ENCODE measurements at places on chromosomes 16 and 17. TPM values are rescaled to one million over a fixed set of nuclear protein-coding genes. Genes with fewer than 3 reads are reported as not detected.

MYL11 gene
- polyA plus RNA-seq = 22.2 TPM

NKIRAS2 gene
- polyA plus RNA-seq = 33.6 TPM

PHKG2 gene
- 91.0 TPM for polyA plus RNA-seq

- peak; percentile 44 for DNase-seq
- H3K27ac ChIP-seq = no peak overlapping the region
- no peak overlapping the region for H3K4me3 ChIP-seq
- H3K27me3 ChIP-seq = peaks cover 8% of the 10 kb centered on the region
- no peaks in the 10 kb centered on the region for H3K4me1 ChIP-seq
- H3K36me3 ChIP-seq = no peaks in the 10 kb centered on the region
Measured at GRCh38 chr17:41579484-41580243, 7.0 kb downstream of the KRT14 start.

ZNF750 gene
- not detected for polyA plus RNA-seq

GRCh38 chr16:466651-467050 is 41.2 kb downstream of the RAB11FIP3 start:
- peaks cover 7% of the 10 kb centered on the region for H3K27me3 ChIP-seq
- no peak overlapping the region for H3K4me3 ChIP-seq
- H3K4me1 ChIP-seq = peaks cover 6% of the 10 kb centered on the region
- DNase-seq = no peak
- peaks cover 5% of the 10 kb centered on the region for H3K36me3 ChIP-seq

ATMIN gene
- polyA plus RNA-seq = 51.0 TPM

DNA sequence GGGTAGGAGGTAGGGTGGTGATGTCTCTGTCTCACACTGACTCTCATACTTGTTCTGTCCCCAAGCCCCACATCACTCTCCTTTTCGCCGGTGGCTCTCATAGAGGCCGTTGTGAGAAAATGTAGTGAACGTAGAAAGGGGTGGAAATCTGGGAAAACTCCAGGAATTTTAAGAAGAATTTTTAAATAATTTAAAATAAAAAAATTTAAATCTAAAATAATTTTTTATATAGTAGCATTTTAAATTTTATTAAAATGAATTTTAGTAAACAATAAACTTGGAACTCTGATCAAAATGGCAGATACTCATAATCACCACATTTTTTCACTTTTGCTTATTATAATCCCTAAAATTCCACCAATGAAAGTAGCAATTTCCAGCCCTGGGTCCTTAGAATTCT is 473.6 kb upstream of the ZFHX3 start:
- H3K36me3 ChIP-seq = no peaks in the 10 kb centered on the region
- H3K4me1 ChIP-seq = no peaks in the 10 kb centered on the region
- H3K4me3 ChIP-seq = no peak overlapping the region
- peaks cover 3% of the 10 kb centered on the region for H3K27me3 ChIP-seq
- DNase-seq = no peak
- no peak overlapping the region for H3K27ac ChIP-seq

- H3K27me3 ChIP-seq = peaks cover 17% of the 10 kb centered on the region
- H3K36me3 ChIP-seq = no peaks in the 10 kb centered on the region
- peak overlapping the region; percentile 86 for H3K27ac ChIP-seq
- H3K4me3 ChIP-seq = peak overlapping the region; percentile 38
- peaks cover 56% of the 10 kb centered on the region for H3K4me1 ChIP-seq
Measured at GRCh38 chr17:3914312-3914670, 2.0 kb downstream of the P2RX1 start.

DNA sequence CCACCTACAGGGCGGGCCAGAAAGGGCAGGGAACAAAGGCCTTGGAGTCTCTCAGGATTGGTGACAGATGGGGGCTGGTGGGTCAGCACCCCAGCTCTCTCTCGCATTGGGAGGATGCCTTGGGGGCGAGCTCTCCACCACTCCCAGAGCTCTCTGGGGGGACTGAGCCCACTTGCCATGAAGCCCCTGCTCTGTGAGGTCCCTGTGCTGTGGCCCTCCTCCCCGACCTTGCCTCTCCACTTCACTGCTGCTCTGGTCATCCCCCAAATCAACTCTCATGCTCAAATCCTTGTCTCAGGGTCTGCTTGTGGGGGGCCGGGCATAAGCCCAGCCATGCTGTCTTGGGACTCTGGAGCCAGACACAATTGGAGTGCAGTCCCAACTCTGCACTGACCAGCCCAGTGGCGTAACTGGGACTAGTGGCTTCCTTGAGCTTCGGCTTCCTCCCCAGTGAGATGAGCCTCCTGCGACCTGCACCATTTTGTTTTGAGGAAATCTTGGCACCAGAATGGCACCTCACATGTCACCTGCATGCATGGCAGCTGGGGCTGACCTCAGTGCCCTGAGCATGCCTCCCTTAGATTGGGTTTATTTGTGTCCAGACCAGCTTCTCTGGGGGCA is 184.5 kb downstream of the IRF8 start:
- H3K4me1 ChIP-seq = no peaks in the 10 kb centered on the region
- no peak for DNase-seq
- H3K4me3 ChIP-seq = no peak overlapping the region
- H3K36me3 ChIP-seq = no peaks in the 10 kb centered on the region

DNA sequence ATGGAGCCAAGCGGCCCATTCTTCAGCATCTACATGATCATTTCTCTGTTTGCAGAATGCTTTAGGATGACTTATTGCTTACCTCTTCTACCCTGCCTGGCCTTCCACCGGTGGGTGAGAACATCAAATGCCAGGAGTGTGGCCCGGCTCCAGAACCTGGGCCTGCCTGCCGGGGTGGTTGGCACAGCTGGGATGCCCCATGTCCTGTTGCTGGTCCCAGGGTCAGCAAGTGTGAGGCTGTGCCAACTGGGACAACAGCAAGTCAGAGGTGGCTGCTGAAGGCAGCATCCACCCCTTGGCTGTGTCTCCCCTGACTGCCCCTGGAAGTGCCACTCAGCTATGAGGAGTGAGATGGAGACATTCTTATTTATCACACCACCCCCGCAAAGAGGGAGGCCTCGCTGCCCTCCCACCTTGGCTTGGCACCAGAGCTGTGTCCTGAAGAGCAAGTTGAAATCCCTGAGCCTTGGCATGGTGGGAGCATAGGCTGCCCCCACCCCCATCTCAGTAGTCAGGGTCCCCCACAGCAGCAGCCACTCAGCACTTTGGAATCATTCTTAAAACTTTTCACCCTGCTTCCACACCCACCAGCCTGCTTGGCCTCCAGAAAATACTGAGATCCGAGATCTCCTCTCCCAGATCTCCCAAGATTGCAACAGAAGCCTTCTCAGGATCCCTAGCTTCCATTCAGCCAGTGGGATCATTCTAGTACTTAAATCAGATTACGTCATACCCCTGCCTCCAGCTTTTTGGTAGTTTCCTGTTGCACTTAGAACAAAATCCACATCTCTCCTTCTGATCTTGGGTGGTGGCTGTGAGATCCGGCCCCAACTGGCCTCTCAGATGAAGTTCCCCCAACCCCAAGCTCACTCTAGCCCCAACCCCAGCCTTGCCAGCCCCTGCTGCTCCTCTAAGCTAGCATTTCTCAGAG is 127.5 kb downstream of the SOCS1 start:
- peaks cover 15% of the 10 kb centered on the region for H3K36me3 ChIP-seq
- peak overlapping the region; percentile 92 for H3K27ac ChIP-seq
- H3K27me3 ChIP-seq = no peaks in the 10 kb centered on the region
- peak overlapping the region; percentile 32 for H3K4me3 ChIP-seq
- peaks cover 25% of the 10 kb centered on the region for H3K4me1 ChIP-seq

TUBG1 gene
- polyA plus RNA-seq = 6.0 TPM

- H3K4me1 ChIP-seq = peaks cover 10% of the 10 kb centered on the region
- H3K4me3 ChIP-seq = no peak overlapping the region
- no peak for DNase-seq
Measured at GRCh38 chr17:48990882-48991357, 6.3 kb upstream of the IGF2BP1 start.

APOBR gene
- 2.6 TPM for polyA plus RNA-seq

- DNase-seq = no peak
- no peak overlapping the region for H3K4me3 ChIP-seq
- H3K27me3 ChIP-seq = peaks cover 2% of the 10 kb centered on the region
- H3K36me3 ChIP-seq = no peaks in the 10 kb centered on the region
- H3K27ac ChIP-seq = no peak overlapping the region
- no peaks in the 10 kb centered on the region for H3K4me1 ChIP-seq
Measured at GRCh38 chr16:85203462-85203813, 91.2 kb upstream of the CIBAR2 start.

DNA sequence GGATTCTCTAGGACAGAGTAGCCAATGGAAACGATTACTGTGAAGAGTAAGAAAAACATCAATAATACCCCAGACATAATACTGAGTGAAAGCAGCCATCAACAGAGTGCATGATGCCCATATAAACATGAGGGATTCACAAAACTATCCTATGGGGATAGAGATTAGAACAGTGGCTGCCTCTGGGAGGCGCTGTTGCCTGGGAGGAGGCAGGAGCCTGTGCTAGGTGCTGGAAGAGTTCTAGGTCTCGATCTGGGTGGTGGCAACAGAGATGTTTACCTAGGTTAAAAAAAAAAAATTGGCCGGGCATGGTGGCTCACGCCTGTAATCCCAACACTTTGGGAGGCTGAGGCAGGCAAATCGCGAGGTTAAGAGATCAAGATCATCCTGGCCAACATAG is 7.9 kb downstream of the FA2H start:
- peaks cover 11% of the 10 kb centered on the region for H3K27me3 ChIP-seq
- no peaks in the 10 kb centered on the region for H3K4me1 ChIP-seq
- H3K4me3 ChIP-seq = no peak overlapping the region
- no peaks in the 10 kb centered on the region for H3K36me3 ChIP-seq

DNA sequence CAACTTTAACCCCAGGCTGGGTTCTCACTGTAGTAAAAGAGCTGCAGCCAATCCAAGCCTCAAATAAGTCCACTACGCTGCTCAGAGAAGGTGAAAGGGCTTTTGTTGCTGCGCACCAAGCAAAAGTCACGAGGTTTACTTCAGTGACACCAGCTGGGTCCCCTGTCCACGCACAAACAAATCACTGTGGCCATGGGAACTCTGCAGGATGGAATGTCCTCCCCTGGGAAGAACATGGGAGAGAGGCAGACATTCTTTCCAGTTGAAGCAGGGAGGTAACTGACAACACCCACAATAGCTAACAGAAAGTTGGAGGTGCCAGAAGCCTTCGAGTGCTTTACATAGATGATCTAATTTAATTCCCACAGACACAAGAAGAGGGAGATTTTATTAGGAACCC is 181.9 kb downstream of the PMP22 start:
- no peaks in the 10 kb centered on the region for H3K4me1 ChIP-seq
- no peak overlapping the region for H3K27ac ChIP-seq
- H3K4me3 ChIP-seq = no peak overlapping the region
- no peaks in the 10 kb centered on the region for H3K27me3 ChIP-seq

GRCh38 chr17:66373944-66374817 is 71.8 kb downstream of the PRKCA start:
- H3K36me3 ChIP-seq = no peaks in the 10 kb centered on the region
- no peaks in the 10 kb centered on the region for H3K27me3 ChIP-seq
- peak; percentile 61 for DNase-seq

PRDM7 gene
- not detected for polyA plus RNA-seq

DNA sequence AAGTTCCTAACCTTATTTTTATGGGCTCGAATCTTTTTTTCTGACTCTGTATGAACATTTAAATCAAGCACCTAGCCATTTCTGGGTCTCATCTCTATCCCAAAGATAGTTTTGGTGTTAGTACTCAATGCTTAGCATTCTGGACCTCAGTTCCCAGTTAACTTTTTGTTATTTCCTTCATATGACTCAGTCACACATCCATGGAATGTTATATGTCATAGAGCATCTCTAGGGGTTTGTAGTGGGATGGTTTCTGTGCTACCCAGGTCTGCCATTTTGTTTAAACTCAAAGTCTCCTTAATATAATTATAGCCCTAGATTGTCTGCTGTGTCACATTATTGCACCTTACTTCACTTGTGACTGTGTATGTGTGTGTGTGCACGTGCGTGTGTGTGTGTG is 90.1 kb downstream of the EFCAB13 start:
- H3K27ac ChIP-seq = no peak overlapping the region
- H3K4me1 ChIP-seq = no peaks in the 10 kb centered on the region
- DNase-seq = no peak
- H3K27me3 ChIP-seq = no peaks in the 10 kb centered on the region
- H3K36me3 ChIP-seq = no peaks in the 10 kb centered on the region
- H3K4me3 ChIP-seq = no peak overlapping the region

GRCh38 chr17:4097165-4097960 is 45.5 kb downstream of the ZZEF1 start:
- peaks cover 39% of the 10 kb centered on the region for H3K36me3 ChIP-seq
- H3K27ac ChIP-seq = no peak overlapping the region
- H3K4me3 ChIP-seq = no peak overlapping the region
- no peaks in the 10 kb centered on the region for H3K27me3 ChIP-seq

GRCh38 chr16:56339431-56340195 is 85.7 kb downstream of the AMFR start:
- no peak for DNase-seq
- H3K27me3 ChIP-seq = no peaks in the 10 kb centered on the region
- H3K4me3 ChIP-seq = no peak overlapping the region
- no peaks in the 10 kb centered on the region for H3K4me1 ChIP-seq

ACTG1 gene
- polyA plus RNA-seq = 1,637 TPM

RPRML gene
- polyA plus RNA-seq = not detected

FLCN gene
- 1.4 TPM for polyA plus RNA-seq

- H3K36me3 ChIP-seq = no peaks in the 10 kb centered on the region
- H3K27ac ChIP-seq = no peak overlapping the region
- no peaks in the 10 kb centered on the region for H3K27me3 ChIP-seq
- no peak for DNase-seq
- H3K4me3 ChIP-seq = no peak overlapping the region
- no peaks in the 10 kb centered on the region for H3K4me1 ChIP-seq
Measured at GRCh38 chr17:77264617-77265230, 124.0 kb downstream of the SEC14L1 start.

HOXB7 gene
- polyA plus RNA-seq = 1.5 TPM

ZSCAN10 gene
- 0.13 TPM for polyA plus RNA-seq

DNA sequence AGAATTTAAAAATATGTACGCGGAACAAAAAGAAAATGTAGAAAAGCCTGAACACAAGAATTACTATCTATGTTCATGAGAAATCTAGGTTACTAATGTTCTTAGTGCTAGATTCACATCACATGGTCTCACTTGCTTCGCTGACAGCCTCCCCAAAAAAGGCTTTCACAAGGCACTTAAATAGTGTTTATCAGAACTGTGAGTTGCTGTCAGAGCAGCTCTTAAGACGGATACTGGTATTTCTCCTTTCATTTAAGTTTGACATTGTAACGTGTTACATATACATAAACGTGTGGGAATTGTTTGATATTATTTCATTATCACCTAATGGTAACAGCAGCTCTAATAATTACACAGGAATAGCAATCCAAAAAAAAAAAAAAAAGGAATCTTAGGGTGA is 150.9 kb downstream of the CDH8 start:
- H3K4me3 ChIP-seq = no peak overlapping the region
- H3K36me3 ChIP-seq = no peaks in the 10 kb centered on the region
- H3K4me1 ChIP-seq = no peaks in the 10 kb centered on the region
- no peak for DNase-seq
- no peaks in the 10 kb centered on the region for H3K27me3 ChIP-seq
- H3K27ac ChIP-seq = no peak overlapping the region

DNAH17 gene
- polyA plus RNA-seq = not detected

- peaks cover 3% of the 10 kb centered on the region for H3K36me3 ChIP-seq
- H3K27me3 ChIP-seq = peaks cover 11% of the 10 kb centered on the region
Measured at GRCh38 chr17:61862105-61862574, 1.2 kb downstream of the BRIP1 start.

- H3K27ac ChIP-seq = no peak overlapping the region
- H3K36me3 ChIP-seq = no peaks in the 10 kb centered on the region
- no peak for DNase-seq
Measured at GRCh38 chr16:71371237-71371636, 12.7 kb downstream of the CALB2 start.

All from immature natural killer cell (primary cell).